ENCODE measurements at places on chromosomes 1 and 21. TPM values are rescaled to one million over a fixed set of nuclear protein-coding genes. Genes with fewer than 3 reads are reported as not detected.

Gene DIO1
- total RNA-seq: not detected

Gene MRPL24
- 11.9 TPM for total RNA-seq

GRCh38 chr1:116333171-116334014 lies 39.7 kb upstream of the ATP1A1 start:
- H3K4me3 ChIP-seq: no peak overlapping the region
- no peak for DNase-seq
- H3K36me3 ChIP-seq: no peaks in the 10 kb centered on the region
- H3K27me3 ChIP-seq: no peaks in the 10 kb centered on the region
- H3K27ac ChIP-seq: no peak overlapping the region
- peaks cover 18% of the 10 kb centered on the region for H3K4me1 ChIP-seq

GRCh38 chr21:37799211-37800056 lies 116.8 kb downstream of the KCNJ6 start:
- H3K4me1 ChIP-seq: no peaks in the 10 kb centered on the region
- no peaks in the 10 kb centered on the region for H3K27me3 ChIP-seq
- no peaks in the 10 kb centered on the region for H3K36me3 ChIP-seq
- no peak for DNase-seq
- H3K4me3 ChIP-seq: no peak overlapping the region

DNA sequence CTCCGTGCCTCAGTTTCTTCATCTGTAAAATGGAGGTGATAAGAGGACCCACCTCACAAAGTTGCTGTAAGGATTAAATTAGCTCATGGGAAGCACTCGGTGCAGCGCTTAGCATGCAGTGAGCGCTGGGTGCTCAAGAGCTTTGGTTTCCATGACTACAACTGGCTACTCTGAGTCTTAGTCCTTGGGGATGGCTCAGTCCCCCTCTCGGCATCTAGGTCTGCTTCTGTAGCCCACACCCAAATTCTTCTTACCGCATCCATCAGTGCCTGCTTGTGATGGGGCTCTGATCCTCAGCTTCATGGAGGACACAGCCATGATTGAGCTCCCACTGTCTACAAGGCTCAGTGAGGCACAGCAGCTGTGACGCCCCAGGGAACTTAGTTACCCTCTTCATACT lies 159.0 kb downstream of the ACTL8 start:
- H3K36me3 ChIP-seq: no peaks in the 10 kb centered on the region
- no peak overlapping the region for H3K4me3 ChIP-seq
- no peak for DNase-seq
- H3K4me1 ChIP-seq: no peaks in the 10 kb centered on the region

Gene CRYZ
- 6.2 TPM for total RNA-seq

- H3K36me3 ChIP-seq: no peaks in the 10 kb centered on the region
- H3K4me3 ChIP-seq: no peak overlapping the region
- H3K4me1 ChIP-seq: peaks cover 3% of the 10 kb centered on the region
- no peaks in the 10 kb centered on the region for H3K27me3 ChIP-seq
- no peak overlapping the region for H3K27ac ChIP-seq
These were observed 113.1 kb upstream of the COL6A1 start for GRCh38 chr21:45868488-45868887.

DNA sequence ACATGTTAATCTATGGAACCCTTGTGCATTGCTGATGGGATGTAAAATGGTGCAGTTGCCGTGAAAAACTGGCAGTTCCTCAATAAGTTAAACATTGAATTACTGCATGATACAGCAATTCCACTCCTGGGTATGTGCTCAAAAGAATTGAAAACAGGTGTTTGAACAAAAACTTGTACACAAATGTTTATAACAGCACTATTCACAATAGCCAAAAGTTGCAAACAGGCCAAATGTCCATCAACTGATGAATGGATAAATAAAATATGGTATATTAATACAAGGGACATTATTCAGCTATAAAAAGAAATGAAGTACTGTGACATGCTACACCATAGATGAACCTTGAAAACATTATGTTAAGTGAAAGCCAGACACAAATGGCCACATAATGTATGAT lies 17.7 kb upstream of the SRSF10 start:
- no peaks in the 10 kb centered on the region for H3K4me1 ChIP-seq
- H3K36me3 ChIP-seq: no peaks in the 10 kb centered on the region
- no peak overlapping the region for H3K27ac ChIP-seq
- no peaks in the 10 kb centered on the region for H3K27me3 ChIP-seq
- no peak overlapping the region for H3K4me3 ChIP-seq

Gene LEFTY2
- total RNA-seq: not detected

Gene OR2L3
- not detected for total RNA-seq

DNA sequence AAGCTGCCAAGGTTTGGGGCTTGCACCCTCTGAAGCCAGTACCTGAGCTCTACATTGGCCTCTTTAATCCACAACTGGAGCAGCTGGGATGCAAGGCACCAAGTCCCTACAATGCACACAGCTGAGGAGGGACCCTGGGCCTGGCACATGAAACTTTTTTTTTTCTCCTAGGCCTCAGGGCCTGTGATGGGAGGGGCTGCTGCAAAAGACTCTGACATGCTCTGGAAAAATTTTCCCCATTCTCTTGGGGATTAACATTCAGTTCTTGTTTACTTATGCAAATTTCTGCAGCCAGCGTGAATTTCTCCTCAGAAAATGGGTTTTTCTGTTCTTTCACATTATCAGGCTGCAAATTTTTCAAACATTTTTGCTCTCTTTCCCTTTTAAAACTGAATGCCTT lies 1072.2 kb downstream of the BRINP3 start:
- no peak overlapping the region for H3K4me3 ChIP-seq
- no peak for DNase-seq
- H3K27ac ChIP-seq: no peak overlapping the region
- no peaks in the 10 kb centered on the region for H3K27me3 ChIP-seq

DNA sequence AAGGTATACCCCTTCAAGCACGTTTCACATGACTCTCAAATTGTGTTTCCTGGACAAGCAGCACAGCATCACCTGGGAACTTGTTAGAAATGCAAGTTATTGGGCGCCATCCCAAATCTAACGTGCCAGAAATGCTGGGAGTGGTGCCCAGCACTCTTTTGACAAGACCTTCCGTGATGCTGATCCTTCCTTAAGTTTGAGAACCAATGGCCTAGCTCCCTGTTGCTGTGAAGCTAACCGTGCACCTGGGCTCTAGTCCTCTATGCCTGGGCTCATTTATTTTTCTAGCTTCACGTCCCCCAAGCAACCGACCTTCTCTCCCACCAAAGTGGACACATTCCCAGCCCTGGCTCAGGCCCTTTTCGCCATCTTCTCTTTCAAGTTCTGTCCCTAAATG lies 4.3 kb downstream of the BEST4 start:
- no peak overlapping the region for H3K27ac ChIP-seq
- peaks cover 35% of the 10 kb centered on the region for H3K4me1 ChIP-seq
- H3K27me3 ChIP-seq: no peaks in the 10 kb centered on the region
- DNase-seq: no peak

Gene EVA1B
- total RNA-seq: 1.8 TPM

DNA sequence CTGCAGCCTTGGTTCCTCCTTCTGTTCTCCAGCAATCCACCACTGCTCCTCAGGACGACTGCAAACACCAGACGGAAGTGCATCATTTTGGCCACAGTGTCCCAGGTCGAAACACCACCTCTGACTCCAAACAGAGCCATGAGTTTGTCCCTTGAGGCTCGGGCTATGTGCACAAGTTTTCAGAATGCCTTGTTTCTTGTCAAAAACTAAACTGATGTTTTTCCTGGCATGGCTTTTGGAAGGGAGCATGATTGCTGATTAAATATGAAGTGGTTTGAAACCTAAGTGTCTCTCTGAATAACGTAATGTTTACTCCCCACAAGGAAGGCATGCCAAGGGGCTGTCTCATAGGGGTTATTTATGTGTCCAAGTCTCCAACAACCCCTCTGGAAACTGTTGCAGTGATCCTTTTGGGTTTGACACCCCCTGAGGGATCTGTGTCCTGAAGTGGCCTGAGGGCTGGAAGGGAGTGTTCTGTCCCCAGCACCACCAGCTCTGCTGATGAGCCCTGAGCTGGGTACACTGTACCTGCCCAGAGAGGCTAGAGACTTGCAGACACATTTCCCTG lies 132.7 kb downstream of the PLPP3 start:
- H3K4me1 ChIP-seq: no peaks in the 10 kb centered on the region
- no peaks in the 10 kb centered on the region for H3K36me3 ChIP-seq

GRCh38 chr1:26142159-26142558 lies 16.7 kb upstream of the FAM110D start:
- no peak overlapping the region for H3K4me3 ChIP-seq
- DNase-seq: no peak
- H3K4me1 ChIP-seq: peaks cover 12% of the 10 kb centered on the region
- H3K27me3 ChIP-seq: no peaks in the 10 kb centered on the region
- no peak overlapping the region for H3K27ac ChIP-seq

DNA sequence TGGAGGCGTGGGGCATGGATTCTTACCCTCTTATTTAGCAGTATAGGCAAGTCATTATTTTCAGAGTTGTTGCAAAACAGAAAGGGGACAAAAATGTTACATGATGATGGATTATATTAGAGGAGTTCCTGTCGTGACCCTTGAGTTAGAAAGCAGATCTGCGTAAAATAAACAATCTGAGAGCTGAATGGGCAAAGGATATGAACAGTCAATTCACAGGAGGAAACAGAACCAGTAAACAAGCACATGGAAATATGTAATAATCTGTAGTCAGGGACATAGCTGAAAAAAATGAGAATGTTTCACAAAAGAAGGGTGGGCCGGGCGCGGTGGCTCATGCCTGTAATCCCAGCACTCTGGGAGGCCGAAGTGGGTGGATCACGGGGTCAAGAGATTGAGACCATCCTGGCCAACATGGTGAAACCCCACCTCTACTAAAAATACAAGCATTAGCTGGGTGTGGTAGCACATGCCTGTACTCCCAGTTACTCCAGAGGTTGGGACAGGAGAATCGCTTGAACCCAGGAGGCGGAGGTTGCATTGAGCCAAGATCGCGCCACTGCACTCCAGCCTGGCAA lies 20.9 kb downstream of the RCAN1 start:
- no peak for DNase-seq
- H3K36me3 ChIP-seq: no peaks in the 10 kb centered on the region
- H3K4me1 ChIP-seq: peaks cover 10% of the 10 kb centered on the region

Gene CR1L
- total RNA-seq: not detected

Gene AK4
- 0.08 TPM for total RNA-seq

- no peaks in the 10 kb centered on the region for H3K36me3 ChIP-seq
- no peak overlapping the region for H3K4me3 ChIP-seq
- no peaks in the 10 kb centered on the region for H3K4me1 ChIP-seq
- H3K27me3 ChIP-seq: no peaks in the 10 kb centered on the region
- DNase-seq: no peak
- no peak overlapping the region for H3K27ac ChIP-seq
These were observed 11.4 kb downstream of the ARMH1 start for GRCh38 chr1:44685881-44686280.

- peak; percentile 6 for DNase-seq
- peak overlapping the region; percentile 89 for H3K4me3 ChIP-seq
- H3K36me3 ChIP-seq: no peaks in the 10 kb centered on the region
- H3K4me1 ChIP-seq: peaks cover 7% of the 10 kb centered on the region
- peak overlapping the region; percentile 99 for H3K27ac ChIP-seq
- peaks cover 2% of the 10 kb centered on the region for H3K27me3 ChIP-seq
These were observed 682 bp downstream of the SUCO start for GRCh38 chr1:172533513-172534151.

- no peaks in the 10 kb centered on the region for H3K4me1 ChIP-seq
- no peak overlapping the region for H3K27ac ChIP-seq
- no peak for DNase-seq
- no peak overlapping the region for H3K4me3 ChIP-seq
- no peaks in the 10 kb centered on the region for H3K27me3 ChIP-seq
These were observed 358.7 kb downstream of the TGFB2 start for GRCh38 chr1:218703836-218704235.

- H3K27me3 ChIP-seq: no peaks in the 10 kb centered on the region
- H3K36me3 ChIP-seq: no peaks in the 10 kb centered on the region
- no peaks in the 10 kb centered on the region for H3K4me1 ChIP-seq
- H3K4me3 ChIP-seq: no peak overlapping the region
- H3K27ac ChIP-seq: no peak overlapping the region
These were observed 320.2 kb downstream of the ZP4 start for GRCh38 chr1:237570530-237570929.

All from CD4-positive, alpha-beta T cell (primary cell).